ENCODE measurements at places on chromosomes 1 and 21.

DNA sequence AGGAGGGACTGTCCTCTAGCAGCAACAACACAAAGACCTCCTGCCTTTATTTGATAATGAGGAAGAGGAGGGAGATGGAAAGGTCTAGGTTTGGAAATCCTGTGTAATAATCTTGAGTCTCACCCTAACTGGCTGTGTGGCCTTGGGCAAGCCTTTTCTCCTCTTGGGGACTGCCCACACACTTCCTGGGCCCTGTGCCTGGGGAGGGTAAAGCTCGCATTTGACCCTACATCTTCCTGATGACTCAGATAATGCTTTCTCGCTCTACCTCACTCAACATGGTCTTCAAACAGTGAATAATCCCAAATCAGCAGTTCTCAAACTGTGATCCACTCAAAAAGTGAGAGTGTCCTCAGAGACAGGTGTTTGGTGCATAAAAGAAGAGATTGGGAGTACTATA is 81.2 kb downstream of the VWA5B1 start:
- DNase-seq = no peak

- DNase-seq = no peak
Observed at GRCh38 chr1:178335426-178335825, 161.3 kb downstream of the CLEC20A start.

GRCh38 chr1:41416552-41417334 is 55.5 kb downstream of the FOXO6 start:
- peak; percentile 10 for DNase-seq

GRCh38 chr1:38088366-38088765 is 41.8 kb upstream of the POU3F1 start:
- DNase-seq = no peak

- DNase-seq = no peak
Observed at GRCh38 chr1:243718893-243719292, 131.2 kb downstream of the AKT3 start.

DNA sequence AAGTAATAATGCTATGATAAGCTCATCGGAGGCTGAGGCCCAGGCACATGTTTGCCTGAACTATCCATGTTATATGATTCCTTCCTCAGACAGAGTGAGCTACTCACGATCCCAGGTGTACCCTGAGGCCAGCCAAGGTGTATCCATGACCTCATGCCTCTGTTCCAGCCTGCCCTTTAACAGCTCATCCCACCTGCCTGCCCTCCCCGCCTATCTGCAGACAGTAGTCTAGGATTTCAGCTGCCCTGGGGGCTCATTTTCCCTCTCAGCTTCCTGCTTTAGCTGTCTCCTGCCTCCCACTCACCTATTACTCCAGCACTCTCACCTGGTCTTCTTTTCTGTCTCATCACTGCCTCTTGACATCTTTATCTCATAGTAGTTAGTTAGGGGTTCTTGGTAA is 1.9 kb upstream of the IL24 start:
- no peak for DNase-seq

DNA sequence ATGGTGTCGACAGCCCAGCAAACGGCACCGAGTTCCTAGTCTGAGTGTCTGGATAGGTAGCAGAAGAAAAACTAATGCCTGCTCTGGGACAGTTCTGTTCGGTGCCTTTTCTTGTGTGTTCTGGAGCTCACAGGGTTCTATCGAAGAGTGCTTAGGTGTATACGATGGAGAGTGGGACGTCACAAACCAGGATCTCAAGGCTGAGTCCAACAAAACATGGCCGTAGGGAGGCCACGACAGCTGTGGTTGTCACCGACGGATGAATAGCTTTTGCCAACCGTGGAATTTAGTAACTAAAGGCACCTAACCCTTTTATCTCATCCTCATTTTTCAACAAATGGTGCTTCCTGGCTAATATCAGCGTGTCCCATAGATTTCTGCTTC is 635 bp upstream of the SYNJ1 start:
- DNase-seq = no peak

GRCh38 chr1:204777591-204777990 is 92.1 kb upstream of the LRRN2 start:
- DNase-seq = no peak

GRCh38 chr1:29974316-29974724 is 738.0 kb downstream of the PTPRU start:
- DNase-seq = no peak

DNA sequence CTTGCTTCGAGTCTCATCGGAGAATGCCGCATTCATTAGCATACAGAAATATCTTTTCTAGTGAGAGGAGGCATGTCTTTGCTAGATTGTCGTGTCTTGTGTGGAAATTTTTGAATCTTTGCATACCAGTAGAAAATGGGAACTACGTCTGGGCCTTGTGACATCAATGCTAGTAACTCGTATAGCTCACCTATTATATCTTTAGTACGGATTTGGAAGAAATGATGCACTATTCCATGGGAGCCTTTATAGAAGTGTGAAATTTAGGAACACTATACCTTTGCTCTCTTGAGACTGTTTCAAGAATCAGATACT is 835 bp downstream of the UHMK1 start:
- peak; percentile 58 for DNase-seq

- DNase-seq = no peak
Observed at GRCh38 chr1:166956057-166956850, 19.1 kb downstream of the ILDR2 start.

DNA sequence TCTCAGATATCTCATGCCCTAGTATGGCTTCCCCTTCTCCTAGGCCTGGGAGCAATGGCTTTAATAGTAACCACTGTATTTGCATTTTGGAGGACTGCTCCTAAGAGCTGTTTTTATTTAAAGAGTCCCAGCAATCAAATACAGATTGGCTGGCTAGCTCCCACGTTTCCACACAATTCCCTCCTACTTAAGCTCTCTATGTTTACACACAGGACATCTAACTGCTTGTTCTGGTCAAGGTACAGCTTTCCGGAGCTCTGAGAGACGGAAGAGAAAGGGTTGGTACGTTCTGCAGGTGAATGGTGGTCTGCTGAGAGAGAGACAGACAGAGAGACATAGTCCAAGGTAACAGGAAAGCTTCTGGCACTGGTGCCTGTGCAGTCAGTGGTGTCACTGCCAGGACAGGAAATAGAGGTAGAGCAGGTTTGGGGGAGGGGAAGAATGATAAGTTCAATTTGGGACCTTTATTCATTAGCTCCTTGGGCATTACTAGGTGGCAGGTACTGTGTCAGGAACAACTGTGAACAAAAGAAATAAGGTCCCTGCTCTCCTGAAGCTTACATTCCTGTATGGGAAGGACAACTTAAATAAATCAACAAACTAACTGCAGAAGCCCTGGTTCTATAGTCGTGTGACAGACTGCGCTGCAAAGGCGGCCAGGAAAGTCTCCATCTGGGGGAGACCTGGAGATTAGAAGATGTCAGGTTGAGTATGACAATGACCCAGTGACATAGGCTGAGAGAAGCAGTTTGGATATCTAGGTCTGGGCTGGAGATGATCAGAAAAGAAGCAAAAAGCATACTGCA is 1.2 kb upstream of the SLC25A33 start:
- no peak for DNase-seq

DNA sequence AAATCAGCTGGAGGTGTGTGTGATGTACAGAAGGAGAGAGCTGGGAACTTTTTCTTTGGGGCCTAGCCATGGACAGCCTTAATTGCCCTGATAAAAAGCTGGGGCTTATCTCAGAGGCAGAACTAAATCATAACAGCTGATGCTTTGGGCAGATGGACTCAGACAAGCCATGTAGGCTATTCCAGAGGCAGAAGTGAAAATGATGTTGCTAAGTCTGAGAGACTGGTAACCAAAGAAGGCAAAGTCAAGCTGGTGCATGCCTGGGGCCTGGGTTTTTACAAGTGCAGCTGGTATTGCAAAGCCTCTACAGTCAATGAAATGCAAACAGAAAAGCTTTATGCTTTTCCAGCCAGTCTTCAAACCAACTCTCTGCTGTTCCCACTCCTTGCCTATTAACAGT is 39.0 kb upstream of the LMX1A start:
- no peak for DNase-seq

DNA sequence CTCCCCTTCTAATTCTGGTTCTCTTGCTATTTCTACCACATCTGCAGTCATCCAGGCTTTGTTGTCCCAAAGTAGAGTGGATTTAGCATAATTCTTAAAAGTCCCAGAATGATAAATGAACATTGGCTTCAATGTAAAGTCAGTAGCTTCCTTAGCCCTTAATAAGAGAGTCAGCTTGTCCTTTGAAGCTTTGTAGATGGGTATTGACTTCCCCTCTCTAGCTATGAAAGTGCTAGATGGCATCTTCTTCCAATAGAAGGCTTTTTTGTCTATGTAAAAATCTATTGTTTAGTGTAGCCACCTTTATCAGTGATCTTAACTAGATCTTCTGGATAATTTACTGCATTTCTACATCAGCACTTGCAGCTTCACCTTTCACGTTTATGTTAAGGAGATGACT is 181.4 kb upstream of the B3GALT2 start:
- DNase-seq = no peak

DNA sequence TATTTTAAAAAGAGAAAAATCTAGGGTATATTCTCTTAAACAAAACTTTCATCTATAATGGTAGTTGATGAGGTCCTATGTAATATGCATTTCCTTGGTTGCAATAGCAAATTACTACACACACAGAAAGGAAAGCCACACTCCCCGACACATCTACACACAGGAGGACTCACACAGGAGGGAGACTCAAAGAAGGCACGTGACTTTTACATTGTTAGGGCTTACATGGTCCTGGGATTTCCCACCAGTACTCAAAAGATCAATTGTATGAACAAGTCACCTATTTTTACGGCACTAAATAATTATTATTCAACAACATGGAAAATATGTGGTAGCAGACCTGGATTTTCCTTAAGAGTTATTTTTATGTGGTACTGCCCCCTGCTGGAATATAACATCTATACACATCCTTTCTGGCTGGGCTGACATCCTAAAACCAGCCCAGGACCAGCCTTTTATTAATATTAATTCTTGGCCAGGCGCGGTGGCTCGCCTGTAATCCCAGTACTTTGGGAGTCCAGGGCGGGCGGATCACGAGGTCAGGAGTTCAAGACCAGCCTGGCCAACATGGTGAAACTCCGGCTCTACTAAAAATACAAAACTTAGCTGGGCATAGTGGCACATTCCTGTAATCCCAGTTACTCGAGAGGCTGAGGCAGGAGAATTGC is 33.9 kb upstream of the LGALS8 start:
- peak; percentile 29 for DNase-seq

DNA sequence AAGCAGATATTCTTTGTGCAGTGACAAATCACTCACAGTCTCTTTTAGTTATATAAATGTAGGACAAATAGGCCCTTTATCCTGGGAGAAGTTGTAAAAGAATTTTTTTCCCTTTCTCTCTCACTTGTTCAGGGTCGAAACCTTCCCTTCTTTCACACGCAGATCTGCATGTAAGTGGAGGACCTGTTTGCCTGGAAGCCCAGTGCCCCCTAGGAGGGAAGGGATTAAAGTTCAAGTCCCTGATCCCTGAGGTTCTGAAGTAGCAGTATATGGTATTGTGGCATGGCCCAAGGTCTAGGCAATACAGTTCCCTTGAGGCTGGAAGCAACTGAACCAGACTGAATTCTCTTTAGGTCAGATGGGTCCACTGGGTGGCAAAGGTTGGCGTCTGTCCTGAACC is 48.6 kb upstream of the PTGFRN start:
- no peak for DNase-seq

- no peak for DNase-seq
Observed at GRCh38 chr1:69272684-69273083, 295.0 kb upstream of the LRRC7 start.

DNA sequence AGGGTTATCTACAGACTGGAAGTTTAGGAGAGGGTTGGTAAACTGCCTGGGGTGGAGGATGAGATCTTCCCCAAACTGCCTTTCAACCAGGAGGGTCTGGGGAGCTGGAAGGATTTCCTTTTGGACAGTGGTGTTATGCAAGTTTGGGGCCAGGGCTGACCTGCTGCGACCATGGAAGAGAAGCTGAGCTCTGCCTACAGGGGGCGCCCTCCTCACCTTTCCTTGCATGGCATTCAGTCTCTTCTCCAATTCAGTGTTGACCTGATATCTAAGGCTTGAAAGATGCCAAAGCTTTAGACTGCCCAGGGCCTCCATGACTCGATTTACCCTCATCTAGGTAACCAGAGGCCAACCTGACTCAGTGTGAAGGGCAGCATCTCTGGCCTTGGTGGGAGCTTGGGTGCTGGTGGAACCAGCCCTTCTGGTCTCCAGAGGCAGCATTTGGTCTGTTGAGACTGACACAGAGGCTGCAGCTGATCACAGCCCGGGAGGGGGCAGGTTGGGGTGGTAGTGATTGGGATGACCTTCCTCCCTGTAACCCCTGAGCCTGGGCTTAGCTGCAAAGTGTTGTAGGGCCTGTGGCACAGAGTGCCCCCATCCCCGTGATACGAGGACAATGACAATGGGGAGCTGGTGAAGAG is 170.0 kb downstream of the GRIK3 start:
- DNase-seq = no peak

DNA sequence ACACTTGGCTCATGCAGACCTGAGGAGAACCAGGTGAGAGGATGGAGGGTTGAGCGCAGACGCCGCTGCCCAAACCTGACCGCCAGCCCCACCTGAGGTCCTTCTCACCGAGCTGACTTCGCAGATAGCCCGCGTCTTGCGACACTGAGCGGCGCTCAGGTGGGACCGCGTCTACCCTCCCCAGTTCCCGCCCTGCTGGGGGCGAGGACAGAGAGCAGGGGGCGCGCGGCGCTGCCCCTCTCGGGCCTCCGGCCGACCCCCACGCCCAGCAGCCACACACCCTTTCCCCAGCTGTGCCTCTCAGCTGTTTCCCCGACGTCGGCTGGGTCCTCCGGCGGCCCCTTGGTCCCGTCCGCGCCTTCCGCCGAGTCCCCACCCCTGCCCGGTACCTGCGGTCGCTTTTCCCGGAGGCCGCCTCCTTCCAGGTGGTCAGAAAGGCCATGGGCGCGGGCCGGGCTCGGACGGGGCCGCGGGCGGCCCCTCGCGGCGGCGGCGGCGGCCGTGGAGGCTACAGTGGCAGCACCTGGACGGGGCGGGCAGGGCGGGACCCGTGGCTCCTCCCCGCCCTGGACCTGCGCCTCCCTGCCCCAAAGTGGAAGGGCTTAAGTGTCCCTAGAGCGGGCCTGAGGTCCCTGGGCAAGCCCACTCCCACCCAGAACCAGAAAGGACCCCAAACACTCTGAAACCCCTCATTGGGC is 14.4 kb upstream of the TTC39A start:
- DNase-seq = no peak

DNA sequence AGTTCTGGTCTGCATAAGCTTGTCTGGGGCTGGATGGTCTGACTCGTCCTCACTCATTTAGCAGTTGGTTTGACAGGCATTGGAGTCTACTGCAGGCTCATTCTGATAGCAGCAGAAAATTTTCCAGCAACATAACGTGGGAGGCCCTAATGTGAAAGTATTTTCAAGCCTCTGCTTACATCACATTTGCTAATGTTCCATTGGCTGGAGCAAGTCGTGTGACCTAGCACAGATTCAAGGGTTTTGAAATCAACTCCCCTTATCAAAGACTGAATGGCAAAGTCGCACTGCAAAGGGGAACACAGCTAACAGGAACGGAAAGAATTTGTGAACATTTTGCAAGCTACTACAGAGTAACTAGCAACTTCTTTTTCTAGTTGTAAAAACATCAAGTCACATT is 2.3 kb upstream of the USH2A start:
- DNase-seq = no peak

DNA sequence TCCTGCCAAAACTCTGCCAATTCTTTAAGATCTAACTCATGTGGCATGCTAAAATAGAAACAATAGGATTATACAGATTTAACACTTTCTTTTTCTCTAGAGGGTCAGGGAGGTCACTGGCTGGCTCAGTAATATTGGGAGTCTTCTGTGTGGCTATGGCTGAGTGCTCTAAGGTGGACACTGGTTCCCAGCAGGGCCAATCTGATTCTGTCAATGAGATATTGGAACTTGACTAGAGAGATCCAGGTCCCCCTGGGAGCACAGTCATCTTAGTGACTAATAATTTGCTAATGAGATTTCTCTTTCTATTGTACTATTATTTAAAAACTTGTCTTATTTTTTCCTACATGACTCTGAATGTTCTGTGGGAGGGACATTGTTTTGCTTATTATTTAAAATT is 69.1 kb upstream of the ZP4 start:
- DNase-seq = no peak

All from Kasumi-1 (cell line).